ENCODE measurements at places on chromosomes 5 and 9.

- no peak for DNase-seq
Observed at GRCh38 chr9:79551586-79551985, 20.2 kb upstream of the TLE4 start.

DNA sequence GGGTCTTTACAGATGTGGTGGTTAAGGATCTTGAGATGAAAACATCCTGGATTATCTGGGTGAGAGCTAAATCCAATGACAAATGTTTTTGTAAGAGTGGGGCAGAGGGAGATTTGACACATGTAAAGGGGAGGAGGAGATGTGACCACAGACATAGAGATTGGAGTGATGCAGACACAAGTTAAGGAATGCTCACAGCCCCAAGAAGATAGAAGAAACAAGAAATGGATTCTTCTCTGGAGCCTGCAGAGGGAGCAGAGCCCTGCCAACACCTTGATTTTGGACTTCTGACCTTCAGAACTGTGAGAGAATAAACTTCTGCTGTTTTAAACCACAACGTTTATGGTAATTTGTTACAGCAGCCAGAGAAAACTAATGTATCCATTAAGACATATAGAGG lies 21.7 kb downstream of the ITGA2 start:
- DNase-seq: no peak

GRCh38 chr5:21806271-21806670 lies 1046.9 kb downstream of the CDH12 start:
- no peak for DNase-seq

DNA sequence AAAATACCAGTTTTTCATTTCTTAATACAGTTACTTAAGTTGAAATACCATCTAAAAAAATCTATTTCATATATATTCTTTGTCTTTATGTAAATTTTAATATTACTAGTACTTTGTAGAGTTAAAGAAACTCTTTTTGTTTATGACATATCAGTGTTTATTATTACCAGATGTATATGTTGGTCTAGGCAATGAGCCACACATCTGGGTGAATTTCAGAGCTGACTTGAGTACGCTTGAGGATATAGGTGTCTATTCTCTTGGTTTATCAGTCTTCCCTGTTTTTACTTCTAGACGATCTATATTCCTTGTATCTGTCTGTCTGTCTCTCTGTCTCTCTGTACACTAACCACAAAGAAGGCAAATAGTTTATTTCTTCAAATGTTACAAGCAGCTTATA lies 2.9 kb downstream of the SMAD5 start:
- peak; percentile 77 for DNase-seq

DNA sequence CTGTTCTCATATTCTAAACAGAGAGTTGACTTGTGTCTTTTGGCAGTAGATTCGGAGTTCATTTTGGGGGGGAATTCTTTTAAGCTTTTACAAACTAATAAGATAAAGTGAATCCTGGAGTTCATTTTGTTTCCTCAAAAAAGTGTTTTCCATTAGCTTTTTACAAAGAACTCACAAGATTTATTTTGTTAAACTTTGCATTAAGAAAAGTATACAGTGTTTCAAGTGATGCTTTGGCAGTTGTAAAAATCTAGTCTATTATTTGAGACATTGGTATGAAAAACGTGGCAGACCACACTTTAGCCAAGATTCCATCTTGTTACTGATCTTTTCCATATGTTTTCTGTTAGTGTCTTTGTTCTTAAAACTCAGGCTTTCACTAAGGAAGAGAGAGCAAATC lies 1.2 kb upstream of the OMD start:
- peak; percentile 94 for DNase-seq

DNA sequence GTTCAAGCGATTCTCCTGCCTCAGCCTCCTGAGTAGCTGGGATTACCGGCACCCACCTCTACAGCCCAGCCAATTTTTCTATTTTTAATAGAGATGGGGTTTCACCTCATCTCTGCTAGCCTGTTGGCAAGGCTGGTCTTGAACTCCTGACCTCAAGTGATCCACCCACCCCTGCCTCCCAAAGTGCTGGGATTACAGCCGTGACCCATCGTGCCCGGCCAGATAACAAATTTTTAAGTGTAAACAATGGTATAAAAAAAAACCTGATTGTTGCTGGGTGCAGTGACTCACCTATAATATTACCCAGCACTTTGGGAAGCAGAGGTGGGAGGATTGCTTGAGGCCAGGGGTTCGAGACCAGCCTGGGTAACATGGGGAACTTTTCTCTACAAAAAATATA lies 28.0 kb upstream of the N4BP3 start:
- no peak for DNase-seq

DNA sequence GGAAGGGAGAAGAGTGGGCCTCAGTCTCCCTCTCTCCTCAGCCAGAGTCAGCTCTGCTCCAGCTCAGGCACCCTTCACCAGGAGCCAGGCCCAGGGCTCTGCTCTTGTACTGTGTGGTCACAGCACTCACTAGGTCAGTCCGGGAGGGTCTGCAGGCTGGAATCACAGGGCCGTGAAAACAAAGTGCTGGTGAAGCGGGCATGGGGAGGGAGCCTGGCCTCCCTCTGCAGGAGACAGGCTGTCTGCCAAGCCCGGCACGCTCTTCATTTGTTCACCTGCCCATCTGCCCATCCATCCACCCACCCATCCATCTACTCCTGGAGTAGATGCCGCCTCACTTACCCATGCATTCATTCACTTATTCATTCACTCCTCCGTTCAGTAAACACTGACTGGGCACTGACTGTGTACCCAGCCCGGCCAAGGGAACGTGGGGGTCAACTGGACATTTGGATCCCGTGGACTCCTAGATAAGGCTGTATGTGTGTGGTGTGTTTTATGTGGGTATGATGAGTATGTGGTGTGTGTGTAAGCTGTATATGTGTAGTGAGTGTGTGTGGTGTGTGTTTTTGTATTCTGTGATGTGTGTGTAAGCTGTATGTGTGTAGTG lies 3.6 kb downstream of the SPAAR start:
- no peak for DNase-seq

DNA sequence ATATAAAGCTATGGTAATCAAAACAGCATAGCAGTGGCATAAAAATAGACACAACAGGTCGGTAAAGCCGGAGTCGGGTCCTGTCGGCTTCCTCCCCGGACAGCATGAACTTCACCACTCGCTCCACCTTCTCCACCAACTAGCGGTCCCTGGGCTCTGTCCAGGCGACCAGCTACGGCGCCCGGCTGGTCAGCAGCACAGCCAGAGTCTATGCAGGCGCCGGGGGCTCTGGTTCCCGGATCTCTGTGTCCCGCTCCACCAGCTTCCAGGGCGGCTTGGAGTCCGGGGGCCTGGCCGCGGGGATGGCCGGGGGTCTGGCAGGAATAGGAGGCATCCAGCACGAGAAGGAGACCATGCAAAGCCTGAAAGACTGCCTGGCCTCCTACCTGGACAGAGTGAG lies 124.0 kb downstream of the CSNK1G3 start:
- DNase-seq: no peak
